HuH-7.5 (cell line): ENCODE measurements at places on chromosomes 2 and 18.

GRCh38 chr2:237307474-237307873 lies 106.5 kb downstream of the COL6A3 start:
- no peak for DNase-seq

DNA sequence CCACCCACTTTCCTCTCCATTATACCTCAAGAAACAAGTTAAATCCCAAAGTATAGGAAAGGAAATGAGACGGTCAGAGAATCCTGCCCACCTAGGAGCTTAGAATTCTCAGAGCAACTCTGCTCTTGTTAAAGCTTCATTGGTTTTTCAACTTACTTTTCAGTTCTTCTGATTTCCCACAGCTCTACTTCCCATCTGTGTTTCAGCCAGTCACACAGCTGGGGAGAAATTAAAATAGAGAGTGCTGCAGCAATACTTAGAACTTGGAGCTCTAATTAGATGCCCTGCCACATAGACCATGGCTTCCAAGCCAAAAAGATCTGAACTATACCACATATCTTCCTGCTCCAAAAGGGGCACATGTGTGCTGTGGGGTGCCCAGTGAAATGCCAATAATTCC lies 166.7 kb downstream of the RIT2 start:
- no peak for DNase-seq

- no peak for DNase-seq
Observed at GRCh38 chr2:186017278-186017677, 278.7 kb downstream of the FSIP2 start.

DNA sequence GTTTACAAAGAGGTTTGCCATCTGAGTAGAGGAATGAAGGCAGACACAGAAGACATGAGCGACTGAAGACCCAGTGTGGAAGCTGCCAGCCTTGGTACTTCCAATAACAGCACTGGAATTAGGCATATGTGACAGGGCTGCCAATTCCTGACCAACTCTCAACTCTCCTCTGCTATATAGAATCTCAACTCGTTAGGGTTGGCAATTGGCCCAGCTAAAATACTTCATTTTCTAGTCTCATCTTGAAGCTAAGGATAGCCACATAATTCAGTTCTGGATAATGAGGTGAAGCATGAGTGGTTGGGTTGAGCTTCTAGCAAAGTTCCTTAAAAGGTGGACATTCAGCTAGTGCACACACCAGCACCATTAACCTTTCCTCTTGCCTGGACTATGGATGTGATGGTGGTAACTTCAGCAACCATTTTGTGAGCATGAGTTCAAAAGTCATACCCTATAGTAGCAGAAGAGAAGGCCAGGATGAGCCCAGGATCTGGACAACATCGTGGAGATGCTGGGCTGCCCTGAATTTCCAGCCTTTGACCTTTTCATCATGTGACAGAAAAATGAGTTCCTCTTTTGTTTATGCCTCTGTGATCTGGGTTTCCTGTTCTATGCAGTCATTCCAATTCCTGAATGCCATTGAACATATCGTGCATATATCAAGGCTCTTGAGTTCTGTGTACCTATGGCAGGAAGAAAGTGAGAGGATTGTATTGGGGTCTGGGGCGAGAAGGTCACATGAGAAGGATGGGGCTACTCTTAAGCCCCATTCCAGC lies 68.1 kb upstream of the HAAO start:
- no peak for DNase-seq
